T-helper 22 cell (primary cell): ENCODE measurements at places on chromosomes 7 and 10.

DNA sequence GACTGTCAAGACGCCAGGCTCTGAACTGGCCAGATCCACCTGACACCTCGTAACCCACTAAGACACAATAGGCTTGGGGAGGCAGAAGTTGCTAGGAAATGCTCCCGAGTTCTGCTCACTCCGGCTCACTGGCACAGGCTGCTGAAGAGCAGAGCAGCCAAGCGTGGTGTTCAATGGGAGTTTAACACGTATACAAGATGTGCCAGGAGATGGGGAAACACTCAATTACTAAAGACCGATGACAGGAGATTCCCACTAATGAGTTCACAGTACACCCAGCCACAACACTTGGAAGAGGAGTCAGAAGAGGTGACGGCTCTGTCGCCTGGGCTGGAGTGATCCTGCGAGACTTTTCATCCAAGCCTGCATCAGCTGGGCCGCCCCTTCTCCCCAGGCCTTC is 303.4 kb downstream of the GFRA1 start:
- DNase-seq = no peak

DNA sequence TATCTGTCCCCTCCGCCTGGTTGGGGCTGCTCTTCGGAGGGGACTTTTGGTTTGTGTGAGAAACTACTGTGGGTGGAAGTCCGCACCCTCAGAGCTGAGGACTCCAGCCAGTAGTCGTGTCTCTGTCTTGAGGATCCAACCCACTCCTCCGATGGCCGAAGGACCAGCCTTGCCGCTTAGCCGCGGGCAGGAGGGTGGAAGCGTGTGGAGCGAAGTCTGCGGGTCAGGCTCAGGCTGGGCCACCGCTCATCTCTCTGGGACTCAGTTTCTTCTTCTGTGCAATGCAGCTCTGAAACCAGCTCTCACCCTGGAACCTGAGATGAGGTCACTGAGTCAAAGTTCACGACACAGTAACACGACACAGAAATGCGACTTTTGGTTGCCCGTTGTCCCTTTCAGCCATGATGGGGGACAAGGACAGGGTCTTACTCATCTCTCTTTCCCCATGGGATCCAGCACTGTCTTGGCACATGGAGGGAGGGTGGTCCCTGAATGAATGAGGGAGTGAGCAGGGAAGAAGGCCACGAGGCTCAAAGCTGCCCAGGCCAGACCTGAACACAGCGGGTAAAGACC is 133.3 kb upstream of the PODXL start:
- no peak for DNase-seq

- DNase-seq = no peak
These were observed 37.7 kb downstream of the EN2 start for GRCh38 chr7:155495440-155496248.

DNA sequence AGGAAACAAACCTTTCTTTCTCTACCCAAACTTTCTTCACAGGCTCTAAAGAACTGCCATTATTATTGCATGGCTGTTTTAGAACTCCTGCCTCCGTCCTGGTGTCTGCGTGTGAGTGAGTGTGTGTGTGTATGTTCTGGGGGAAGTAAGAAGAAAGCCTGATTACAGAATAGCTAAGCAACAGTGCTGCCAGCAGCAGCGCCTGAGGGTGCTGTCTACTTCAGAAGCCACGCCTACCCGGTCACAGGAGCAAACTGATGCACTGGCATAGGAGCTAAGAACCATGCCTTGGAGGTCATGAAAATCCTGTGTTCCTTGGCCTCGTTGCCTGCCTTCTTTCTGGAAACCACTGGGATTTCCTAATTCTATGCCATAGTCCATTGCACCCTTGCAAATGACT is 25.2 kb downstream of the LIPK start:
- no peak for DNase-seq

GRCh38 chr10:79433324-79434222 is 11.9 kb downstream of the ZCCHC24 start:
- no peak for DNase-seq

DNA sequence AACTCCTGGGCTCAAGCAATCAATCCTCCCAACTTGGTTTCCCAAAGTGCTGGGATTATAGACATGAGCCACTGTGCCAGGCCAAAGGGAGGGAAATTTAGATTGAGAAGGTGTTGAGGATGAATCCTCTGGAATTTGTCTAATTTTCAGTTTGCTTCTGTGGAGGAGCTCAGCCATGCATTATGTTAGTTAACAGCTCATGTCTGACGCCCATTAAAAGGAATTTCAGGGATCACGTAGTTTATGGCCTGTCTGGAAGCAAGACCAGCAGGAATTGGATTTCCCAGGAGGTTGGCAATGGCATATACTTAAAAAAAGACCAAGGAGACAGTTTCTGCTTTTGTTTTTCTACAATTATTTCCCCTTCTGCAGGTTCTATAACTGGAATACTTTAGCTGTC is 165.7 kb downstream of the OTUD1 start:
- no peak for DNase-seq

- DNase-seq = peak; percentile 57
These were observed at the start of gene BMI1 for GRCh38 chr10:22320591-22321155. Gene BMI1, plus strand, starts transcription at chr10:22321099. Its CDS starts 5,351 bp downstream, at chr10:22326450.

DNA sequence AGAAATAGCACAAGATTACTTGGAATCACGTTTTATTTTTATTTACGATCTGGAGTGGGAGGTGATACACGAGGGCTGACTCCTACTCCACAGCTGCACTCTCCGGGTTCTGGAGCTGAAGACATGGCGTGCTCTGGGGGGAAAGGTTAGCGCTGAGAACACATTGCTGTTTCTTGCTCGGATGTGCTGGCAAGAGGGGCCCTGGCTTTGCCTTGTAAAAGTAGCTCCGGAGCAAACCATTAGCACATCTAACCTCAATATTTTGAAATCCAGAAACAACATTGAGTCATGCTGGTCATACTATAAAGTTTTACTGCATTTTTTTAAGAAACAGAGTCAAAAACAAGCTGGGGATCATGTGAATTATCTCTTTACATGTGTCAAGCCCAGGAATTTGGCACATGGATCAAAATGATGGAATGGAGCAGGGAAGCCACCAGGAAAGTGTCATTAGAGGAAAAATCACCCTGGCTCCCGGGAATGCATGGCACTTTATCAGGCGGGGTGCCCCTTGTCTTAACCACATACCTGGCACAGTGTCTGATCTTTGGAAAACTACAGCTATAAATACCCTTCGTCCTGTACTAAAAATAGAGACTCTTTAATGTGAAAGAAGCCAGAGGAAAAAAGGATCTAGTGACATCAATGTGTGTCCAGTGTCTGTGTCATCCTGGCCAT is 31.6 kb upstream of the LYZL1 start:
- DNase-seq = no peak

DNA sequence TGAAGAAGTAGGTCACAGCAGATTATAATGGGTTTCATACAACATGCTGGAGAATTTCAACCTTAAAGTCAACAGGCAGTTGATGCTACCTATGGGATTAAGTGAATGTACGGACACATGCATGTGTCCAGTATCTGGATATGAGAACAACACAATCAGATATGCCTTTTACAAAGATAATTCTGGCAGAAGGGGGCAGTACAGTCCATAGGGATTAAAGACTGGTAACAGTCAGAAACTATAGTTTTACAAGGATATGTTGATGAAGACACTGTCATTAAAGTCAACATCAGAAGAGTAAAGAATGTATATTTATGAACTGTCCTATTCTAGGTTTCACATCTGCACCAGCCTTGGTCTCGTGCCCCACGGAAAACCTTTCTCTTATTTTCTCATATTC is 41.5 kb downstream of the ANKMY2 start:
- no peak for DNase-seq

DNA sequence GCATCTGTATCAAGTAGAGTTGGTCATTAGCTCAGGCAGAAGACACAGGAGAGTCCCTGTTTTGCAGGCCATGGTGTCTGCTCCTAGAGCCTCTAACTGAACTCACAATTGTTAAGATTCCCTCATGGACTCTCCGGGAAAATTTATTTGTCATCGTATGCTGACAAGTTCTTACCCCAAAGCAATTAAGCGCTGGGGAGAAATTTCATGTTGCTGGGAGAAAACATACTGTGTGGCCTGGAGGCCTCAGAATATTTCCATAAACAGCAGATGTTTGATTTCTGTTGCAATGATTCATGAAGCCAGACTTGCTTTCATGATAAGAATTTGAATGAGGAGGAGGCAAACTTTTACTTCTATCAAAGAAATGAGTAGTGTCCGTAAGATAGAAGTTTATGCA is 583.2 kb downstream of the GATA3 start:
- no peak for DNase-seq

DNA sequence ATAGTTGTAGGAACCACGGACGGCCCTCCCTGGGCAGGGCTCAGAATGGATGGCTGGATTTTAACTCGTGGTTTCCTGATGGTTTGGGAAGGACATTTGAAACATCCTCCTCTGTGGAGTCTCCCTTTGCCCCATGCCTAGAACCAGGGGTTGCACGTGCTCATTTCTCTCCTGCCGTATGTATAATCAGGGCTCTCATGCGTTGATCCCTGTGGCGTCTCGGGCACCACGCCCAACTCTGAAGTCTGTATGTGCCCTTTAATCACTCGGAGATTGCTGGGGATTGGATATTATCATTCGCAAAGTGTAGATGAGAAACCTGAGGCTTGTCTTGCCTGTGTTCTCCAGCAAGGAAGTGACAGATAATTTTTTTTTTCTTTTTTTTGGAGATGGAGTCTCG is 257.1 kb downstream of the CAMK1D start:
- DNase-seq = no peak

DNA sequence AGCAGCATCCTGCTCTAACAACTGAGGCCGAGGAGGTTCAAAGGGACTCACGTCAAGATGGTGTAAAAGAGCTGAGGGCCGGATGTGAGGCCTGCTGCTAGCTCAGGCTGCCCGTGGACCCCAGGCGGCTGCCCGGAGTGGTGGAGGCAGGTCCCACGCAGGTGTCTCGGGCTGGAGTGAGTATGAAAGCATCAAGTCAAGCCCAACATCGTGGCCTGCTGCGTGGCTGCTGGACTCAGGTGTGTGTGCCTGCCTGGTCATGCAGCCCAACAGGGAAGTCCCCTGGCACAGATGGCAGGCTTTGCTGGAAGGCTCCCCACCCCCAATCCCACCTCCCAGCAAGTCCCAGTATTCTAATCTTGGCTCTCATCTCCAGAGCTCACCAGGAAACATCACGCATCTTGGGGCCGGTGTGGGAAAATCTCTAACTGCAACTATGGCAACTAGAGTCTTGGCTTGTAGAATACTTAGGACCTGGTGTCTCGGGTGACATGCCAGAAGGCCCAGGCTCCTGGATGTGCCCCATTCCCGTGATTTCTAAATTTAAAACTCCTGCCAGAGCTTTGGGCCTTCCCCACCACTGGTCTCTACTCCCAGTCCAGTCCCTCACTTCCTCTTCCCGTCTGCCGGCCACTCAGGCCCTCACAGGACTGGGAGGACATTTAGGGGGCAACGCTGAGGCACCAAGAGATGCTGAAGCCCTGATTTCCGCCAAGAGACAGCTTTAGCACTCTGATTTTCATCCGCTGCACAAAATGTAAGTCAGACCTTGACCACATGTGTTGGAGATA is 85.9 kb downstream of the PRKAG2 start:
- DNase-seq = no peak

- no peak for DNase-seq
These were observed 167.2 kb downstream of the WNT2 start for GRCh38 chr7:117155694-117156093.

DNA sequence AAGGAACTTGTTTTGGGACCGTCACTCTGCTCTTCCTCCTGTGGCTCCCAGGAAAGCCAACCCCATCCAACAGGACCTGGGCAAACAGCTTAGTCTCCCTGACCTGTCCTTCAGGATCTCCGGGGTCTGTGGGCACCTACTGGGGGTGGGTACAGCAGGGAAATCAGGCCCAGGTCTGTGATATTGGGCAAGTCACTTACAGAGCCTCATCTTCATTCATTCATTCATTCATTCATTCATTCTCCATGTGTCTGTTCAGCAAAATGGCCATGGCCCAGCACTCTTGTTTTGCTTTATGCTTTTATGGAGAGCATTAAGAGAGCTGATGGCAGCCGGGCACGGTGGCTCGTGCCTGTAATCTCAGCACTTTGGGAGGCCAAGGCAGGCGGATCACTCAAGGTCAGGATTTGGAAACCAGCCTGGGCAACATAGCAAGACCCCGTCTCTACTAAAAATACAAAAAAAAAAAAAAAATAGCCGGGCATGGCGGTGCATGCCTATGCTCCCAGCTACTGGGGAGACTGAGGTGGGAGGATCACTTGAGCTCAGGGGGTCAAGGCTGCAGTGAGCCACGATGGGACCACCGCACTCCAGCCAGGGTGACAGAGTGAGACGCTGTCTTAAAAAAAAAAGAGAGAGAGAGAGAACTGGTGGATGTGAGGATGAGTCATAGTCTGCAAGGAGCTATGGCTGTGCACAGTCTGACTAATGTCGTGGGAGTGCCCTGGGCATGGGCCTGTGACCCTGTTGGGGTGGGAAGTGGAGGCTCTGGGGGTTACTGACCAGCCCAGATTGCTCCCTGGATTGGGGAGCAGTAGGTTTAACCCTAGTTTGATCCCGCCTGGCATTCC is 54.3 kb downstream of the CLIP2 start:
- no peak for DNase-seq

DNA sequence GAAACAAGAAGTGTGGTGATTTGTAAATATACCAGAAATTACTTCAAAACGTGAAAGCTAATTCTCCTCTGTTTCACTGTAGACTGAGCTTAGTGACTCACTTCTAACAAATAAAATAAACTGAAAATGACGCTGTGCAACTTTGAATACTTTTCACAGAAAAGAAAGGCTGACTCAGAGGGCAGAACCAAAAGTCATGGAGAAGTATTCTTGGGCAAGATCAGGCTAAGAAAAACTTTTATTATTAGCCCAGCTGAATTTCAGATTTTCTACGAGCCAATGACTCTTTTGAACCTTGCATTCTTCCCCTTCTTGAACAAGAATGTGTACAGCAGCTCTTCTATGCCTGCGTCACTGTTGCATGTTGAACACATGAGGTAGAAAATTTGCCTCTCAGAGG is 527.3 kb upstream of the GHITM start:
- DNase-seq = no peak

- DNase-seq = no peak
These were observed 14.6 kb downstream of the DRGX start for GRCh38 chr10:49381111-49381900.

GRCh38 chr7:129084801-129085551 is 30.1 kb upstream of the TNPO3 start:
- no peak for DNase-seq

GRCh38 chr10:130079614-130080460 is 30.8 kb downstream of the C10orf143 start:
- no peak for DNase-seq

DNA sequence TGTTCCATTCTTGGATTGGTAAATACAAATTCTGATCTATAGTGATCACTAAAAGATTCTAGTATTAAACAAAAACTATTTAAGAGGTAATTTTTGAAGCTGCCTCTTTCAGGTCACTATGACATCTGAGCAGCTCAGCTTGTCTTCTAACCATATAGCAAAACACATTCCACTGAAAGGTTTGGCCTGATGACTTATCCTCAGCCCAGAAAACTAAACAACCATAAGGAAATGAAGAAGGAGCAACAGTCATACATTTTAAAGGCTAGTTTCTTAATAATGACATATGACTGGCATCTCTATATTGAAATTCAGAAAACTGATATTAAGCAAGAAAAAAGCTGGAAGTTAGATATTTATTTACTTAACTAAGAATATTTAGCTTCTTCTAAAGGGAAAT is 24.6 kb downstream of the NT5C2 start:
- no peak for DNase-seq
